ENCODE measurements at places on chromosomes 16 and 17. TPM values are rescaled to one million over a fixed set of nuclear protein-coding genes. Genes with fewer than 3 reads are reported as not detected.

Gene GDPD3
- 1.1 TPM for polyA plus RNA-seq

Gene VAT1L
- polyA plus RNA-seq, result 11.0 TPM

Gene SLC52A1
- polyA plus RNA-seq, result 0.21 TPM

Gene SPATA22
- not detected for polyA plus RNA-seq

Gene AIPL1
- polyA plus RNA-seq, result 0.24 TPM

Gene ACAP1
- 43.9 TPM for polyA plus RNA-seq

Gene SCARF1
- polyA plus RNA-seq, result 0.76 TPM

Gene EME1
- 14.4 TPM for polyA plus RNA-seq

Gene LMF1
- 4.2 TPM for polyA plus RNA-seq

Gene CCL7
- polyA plus RNA-seq, result not detected

Gene LITAFD
- not detected for polyA plus RNA-seq

Gene TNS4
- polyA plus RNA-seq, result 0.64 TPM

Gene PERCC1
- polyA plus RNA-seq, result not detected

Gene APOBR
- not detected for polyA plus RNA-seq

Gene CHST6
- 2.7 TPM for polyA plus RNA-seq

Gene TAX1BP3
- polyA plus RNA-seq, result 98.7 TPM

Gene DHX58
- 6.6 TPM for polyA plus RNA-seq

Gene NTN1
- polyA plus RNA-seq, result 0.57 TPM

Gene SUZ12
- polyA plus RNA-seq, result 22.3 TPM

Gene DNAH17
- 2.2 TPM for polyA plus RNA-seq

Gene CD300LB
- not detected for polyA plus RNA-seq

Gene CHD3
- polyA plus RNA-seq, result 3.0 TPM

Gene SLC43A2
- polyA plus RNA-seq, result 2.2 TPM

Gene ZNF423
- polyA plus RNA-seq, result 14.9 TPM

Gene MPP3
- polyA plus RNA-seq, result 7.4 TPM

Gene ARHGAP27
- polyA plus RNA-seq, result 5.9 TPM

Gene TEX2
- 5.6 TPM for polyA plus RNA-seq

Gene PARD6A
- 11.1 TPM for polyA plus RNA-seq

Gene SSTR5
- polyA plus RNA-seq, result not detected

Gene SLC22A31
- 2.1 TPM for polyA plus RNA-seq

Gene GLTPD2
- polyA plus RNA-seq, result 0.33 TPM

Gene SLC5A10
- polyA plus RNA-seq, result not detected

Gene HLF
- polyA plus RNA-seq, result not detected

Gene GLG1
- 58.8 TPM for polyA plus RNA-seq

Gene HSPB9
- 0.26 TPM for polyA plus RNA-seq

Gene ASPHD1
- polyA plus RNA-seq, result 12.4 TPM

Gene CCL4
- not detected for polyA plus RNA-seq

Gene PRSS21
- 3.1 TPM for polyA plus RNA-seq

Gene CD2BP2
- 23.1 TPM for polyA plus RNA-seq

Data from GM23338 (cell line).